ENCODE measurements at places on chromosomes 6 and 20.
A peak's percentile ranks its signal among the peaks of the same experiment; 100 is the strongest.

- DNase-seq, result no peak
These were observed 263.4 kb upstream of the THEMIS start for GRCh38 chr6:128164254-128164653.

- DNase-seq, result no peak
These were observed 4.5 kb upstream of the DDR1 start for GRCh38 chr6:30879684-30880427.

- DNase-seq, result peak; percentile 70
These were observed 3.7 kb downstream of the PRSS16 start for GRCh38 chr6:27251112-27251605.

DNA sequence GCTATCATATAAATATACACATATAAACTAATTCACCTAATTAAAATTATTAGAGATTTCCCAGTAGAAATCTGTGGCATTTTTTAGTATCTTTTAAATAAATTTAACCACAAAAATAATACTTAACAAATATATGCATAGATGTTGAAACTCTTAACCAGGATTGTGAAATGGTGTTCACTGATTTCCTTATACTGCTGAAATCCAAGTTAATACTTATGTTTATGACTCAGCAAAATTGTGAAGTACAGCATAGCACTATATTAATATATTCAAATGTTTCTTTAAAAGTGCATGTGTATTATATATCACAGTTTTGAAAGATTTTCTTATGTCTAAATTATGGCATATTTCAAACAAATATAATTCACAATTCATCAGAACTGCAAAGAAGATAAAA, 328.2 kb upstream of the MANEA start:
- DNase-seq, result no peak

- DNase-seq, result no peak
These were observed 106.9 kb downstream of the JPH2 start for GRCh38 chr20:44080064-44080463.

- no peak for DNase-seq
These were observed 12.2 kb upstream of the LRP11 start for GRCh38 chr6:149876241-149876933.

DNA sequence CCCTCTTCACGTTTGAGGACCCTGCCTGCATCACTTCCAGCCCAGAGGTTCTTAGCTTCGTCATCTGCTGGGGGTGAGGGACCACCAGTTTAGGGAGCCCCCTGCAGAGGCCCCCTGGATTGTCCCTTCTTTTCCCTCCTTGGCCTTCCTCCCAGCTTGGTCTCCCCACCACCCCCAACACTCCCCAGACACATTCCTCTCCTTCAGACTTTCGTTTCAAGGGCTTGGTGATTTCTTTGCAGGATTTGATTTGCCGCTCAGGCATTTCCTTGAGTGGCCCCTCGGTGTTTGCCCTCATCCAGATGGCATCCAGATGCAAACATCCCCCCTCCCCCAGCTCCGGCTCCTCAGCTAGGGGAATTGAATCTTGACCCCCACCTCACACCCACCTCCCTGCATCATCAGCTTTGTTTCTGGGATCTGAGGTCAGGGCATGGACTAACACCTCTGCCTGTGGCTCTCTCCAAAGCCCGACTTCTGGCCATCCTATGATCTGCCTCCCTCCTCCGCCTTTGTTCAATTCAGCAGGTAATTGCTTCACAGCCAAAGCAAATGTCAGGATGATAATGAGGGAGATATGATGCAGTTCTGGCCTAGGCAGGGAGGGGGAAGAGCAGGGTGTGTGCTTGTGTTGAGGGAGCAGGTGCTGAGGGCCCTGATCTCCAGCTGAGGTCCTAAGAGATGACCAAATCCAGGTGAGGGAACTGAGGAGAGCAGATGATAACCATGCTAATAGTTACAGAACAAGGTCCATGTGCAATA, 141.5 kb downstream of the VEGFA start:
- peak; percentile 8 for DNase-seq

DNA sequence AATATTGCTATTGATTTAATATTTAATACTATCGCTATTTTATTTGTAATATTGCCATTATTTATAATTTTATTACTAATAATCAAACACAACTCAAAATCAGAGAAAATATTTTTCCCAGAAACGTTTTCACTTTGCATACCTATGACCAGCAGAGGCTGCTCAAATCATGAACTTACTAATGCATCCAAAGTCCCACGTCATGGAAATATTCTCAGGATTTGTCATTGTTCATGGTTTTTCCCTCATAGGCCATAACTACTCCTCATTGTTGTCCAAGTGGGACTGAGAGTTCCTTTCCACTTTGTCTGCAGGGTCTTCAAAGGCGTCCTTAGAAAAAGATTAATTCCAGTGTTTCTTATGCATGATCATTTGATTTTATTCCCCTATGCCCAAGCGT, 344.8 kb downstream of the THBS2 start:
- DNase-seq, result no peak

- DNase-seq, result no peak
These were observed 209.0 kb upstream of the RSPO3 start for GRCh38 chr6:126909493-126909892.

All from posterior cingulate gyrus (tissue), 11 donors.